Naive thymus-derived CD8-positive, alpha-beta T cell (primary cell): ENCODE measurements at places on chromosomes 5 and 9. TPM values are rescaled to one million over a fixed set of nuclear protein-coding genes. Genes with fewer than 3 reads are reported as not detected.

GRCh38 chr5:142388696-142389095 is 63.9 kb upstream of the SPRY4 start:
- DNase-seq = no peak

GRCh38 chr9:34382054-34382453 is 5.4 kb upstream of the MYORG start:
- no peak for DNase-seq

DNA sequence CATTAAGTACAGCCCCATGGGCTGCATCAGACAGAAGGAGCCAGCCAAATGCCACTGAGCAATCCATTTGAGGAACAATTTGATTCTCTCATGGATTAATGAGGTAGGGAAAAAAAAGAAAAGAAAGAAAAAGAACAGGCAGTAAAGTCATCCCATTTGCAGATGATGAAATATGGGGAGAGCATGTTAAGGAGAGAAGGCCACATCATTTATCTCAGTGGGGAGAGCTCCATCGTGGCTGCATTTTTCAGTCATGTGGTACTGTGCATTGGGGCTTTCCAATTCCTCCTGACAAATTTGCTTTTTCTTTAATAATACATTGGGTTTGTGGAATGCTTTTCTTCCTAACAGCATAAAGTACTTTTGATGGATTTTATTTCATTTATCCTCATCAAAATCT is 375.2 kb upstream of the TLE4 start:
- no peak for DNase-seq

DNA sequence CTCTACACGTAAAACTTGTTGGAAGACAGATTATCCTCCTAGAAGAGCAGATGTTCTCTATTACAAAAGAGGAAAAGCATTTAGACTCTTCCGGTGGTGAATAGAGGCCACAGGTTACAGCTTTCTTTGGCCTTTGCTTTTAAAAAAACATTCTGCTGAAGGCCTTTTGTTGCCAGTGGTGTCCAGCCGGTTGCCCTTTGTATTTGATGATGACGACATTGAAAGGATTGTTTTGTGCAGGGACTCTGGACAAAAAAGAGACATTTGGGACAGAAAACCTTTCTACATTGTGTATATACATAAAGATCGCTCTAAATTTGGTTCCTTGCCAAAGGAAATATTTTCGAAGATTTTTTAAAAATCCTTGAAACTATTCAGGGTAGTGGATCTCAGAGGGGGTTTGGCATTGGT is 180.3 kb downstream of the C9orf152 start:
- no peak for DNase-seq

DNA sequence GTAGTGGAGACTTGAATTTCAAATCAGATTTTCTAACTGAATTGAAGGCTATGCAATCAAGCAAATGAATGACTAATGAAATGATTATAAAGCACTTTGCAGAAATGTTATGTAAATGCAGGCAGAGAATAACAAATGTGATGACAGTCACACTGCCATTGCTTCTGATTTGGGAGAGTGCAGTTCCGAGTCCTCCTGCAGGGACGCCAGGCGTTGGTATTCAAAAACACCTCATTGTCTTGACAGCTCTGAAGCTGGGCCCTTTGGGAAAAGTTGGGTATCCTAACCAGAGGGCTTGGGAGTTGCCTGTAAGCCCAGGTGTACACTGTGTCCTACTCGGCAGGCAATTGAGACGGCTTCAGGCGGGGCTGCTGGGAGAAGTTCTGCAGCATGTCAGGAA is 57.9 kb downstream of the C5orf15 start:
- no peak for DNase-seq

- DNase-seq = no peak
Observed at GRCh38 chr5:163497315-163497714, 8.1 kb upstream of the MAT2B start.

GRCh38 chr9:123353984-123354591 is 1.9 kb upstream of the CRB2 start:
- DNase-seq = peak; percentile 54

GRCh38 chr5:144467792-144468191 is 297.1 kb downstream of the KCTD16 start:
- no peak for DNase-seq

- DNase-seq = no peak
Observed at GRCh38 chr5:139822553-139823425, 27.2 kb downstream of the PSD2 start.

- no peak for DNase-seq
Observed at GRCh38 chr5:173557123-173557903, 59.1 kb downstream of the BOD1 start.

- DNase-seq = no peak
Observed at GRCh38 chr5:168438349-168438748, 47.9 kb upstream of the RARS1 start.

DNA sequence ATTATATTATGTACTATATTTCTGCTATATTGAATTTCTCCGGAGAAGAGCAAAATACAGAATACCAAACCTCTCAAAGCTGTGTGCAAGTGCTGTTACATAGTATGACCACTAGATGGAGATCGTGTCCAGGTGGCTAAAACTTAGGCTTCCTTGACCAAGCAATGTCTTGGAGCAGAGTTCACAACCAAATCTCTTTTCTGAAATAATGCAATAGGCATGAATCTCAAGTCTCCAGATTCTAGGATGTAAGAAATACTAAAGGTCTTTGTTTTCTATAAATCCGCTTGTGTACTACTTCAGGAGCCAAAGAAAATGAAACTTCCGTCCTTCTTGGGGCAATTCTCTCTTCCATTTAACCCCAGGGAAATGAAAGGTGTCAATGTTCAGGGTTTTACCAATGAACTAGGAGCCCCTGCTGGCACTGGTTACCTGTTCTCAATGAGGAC is 181.5 kb upstream of the RAI14 start:
- peak; percentile 27 for DNase-seq

DNA sequence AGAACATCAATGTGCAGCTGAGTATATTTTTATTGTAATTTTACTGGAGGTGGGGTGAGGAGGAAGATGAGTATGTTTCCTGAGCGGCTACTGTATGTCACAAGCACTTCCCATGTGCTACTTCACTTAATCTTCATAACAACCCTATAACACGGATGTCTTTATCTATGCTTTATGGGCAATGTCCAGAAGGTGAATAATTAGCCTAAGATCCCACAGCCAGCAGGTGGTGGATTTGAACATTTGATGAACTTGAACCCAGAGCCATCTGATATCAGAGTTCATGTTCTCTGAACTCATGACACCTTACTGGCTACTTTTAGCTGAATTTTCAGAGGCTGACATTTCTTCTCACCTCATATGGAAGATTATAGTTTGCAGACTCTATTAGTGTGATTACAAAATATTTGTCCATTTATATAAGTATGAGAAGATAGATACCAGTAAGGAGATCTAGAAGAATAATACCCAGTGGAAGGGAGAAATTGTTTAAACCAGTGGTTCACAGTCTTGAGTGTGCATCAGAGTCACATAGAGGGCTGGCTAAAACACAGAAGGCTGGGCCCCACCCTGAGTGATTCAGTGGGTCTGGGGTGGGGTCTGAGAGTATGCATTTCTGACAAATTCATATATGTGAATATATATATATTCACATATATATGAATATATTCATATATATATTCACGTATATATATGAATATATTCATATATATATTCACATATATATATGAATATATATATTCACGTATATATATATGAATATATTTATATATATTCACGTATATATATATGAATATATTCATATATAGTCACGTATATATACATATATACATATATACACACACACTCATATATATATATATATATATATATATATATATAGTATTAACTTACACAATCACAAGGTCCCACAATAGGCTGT is 164.4 kb upstream of the NR3C1 start:
- no peak for DNase-seq

- DNase-seq = no peak
Observed at GRCh38 chr9:34709196-34709978, 549 bp downstream of the CCL21 start.

The CDH9 gene
- total RNA-seq = not detected

The COQ4 gene
- total RNA-seq = 46.5 TPM

The GZMA gene
- 5.4 TPM for total RNA-seq

The ACSL6 gene
- 40.0 TPM for total RNA-seq

The DBH gene
- total RNA-seq = not detected

The PCDHA10 gene
- total RNA-seq = not detected

The SLC25A48 gene
- total RNA-seq = not detected
